NCI-H1436 (cell line): ENCODE measurements at places on chromosomes 12 and 14.

- DNase-seq, result peak; percentile 76
Observed at GRCh38 chr12:132614861-132615578, 3.6 kb upstream of the P2RX2 start.

DNA sequence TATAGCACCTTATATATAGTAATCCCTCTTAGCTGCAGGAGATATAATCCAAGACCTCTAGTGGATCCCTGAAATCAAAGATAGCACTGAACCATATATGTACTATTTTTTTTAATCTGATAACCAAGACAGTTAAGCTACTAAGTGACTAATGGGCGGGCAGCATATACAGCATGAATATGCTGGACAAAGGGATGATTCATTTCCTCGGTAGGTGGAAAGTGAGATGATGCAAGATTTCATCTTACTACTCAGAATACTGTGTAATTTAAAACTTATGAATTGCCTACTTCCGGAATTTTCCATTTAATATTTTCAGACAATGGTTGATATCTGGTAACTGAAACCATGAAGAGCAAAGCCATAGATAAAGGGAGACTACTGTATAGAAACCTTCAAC lies 36.2 kb downstream of the PRMT8 start:
- no peak for DNase-seq

- DNase-seq, result no peak
Observed at GRCh38 chr14:33946679-33947476, 4.0 kb downstream of the EGLN3 start.

GRCh38 chr12:111304642-111305071 lies 64.2 kb downstream of the PHETA1 start:
- DNase-seq, result no peak

- no peak for DNase-seq
Observed at GRCh38 chr14:87233806-87234384, 759.1 kb downstream of the GALC start.

GRCh38 chr12:65325183-65325582 lies 46.7 kb downstream of the MSRB3 start:
- DNase-seq, result no peak
